ENCODE measurements at places on chromosomes 12 and 14. TPM values are rescaled to one million over a fixed set of nuclear protein-coding genes. Genes with fewer than 3 reads are reported as not detected.

The IFNG-AS1 gene
- not detected for total RNA-seq

The LRRK2 gene
- total RNA-seq: 0.33 TPM

The GPR65 gene
- total RNA-seq: under 0.01 TPM

The PPM1H gene
- 1.5 TPM for total RNA-seq

The SP1 gene
- 28.9 TPM for total RNA-seq

The LRP1-AS gene
- total RNA-seq: not detected

The SERPINA12 gene
- total RNA-seq: not detected
